ENCODE measurements at places on chromosomes 16 and 17.

- no peak for DNase-seq
These were observed 14.5 kb downstream of the PRSS54 start for GRCh38 chr16:58280146-58280845.

DNA sequence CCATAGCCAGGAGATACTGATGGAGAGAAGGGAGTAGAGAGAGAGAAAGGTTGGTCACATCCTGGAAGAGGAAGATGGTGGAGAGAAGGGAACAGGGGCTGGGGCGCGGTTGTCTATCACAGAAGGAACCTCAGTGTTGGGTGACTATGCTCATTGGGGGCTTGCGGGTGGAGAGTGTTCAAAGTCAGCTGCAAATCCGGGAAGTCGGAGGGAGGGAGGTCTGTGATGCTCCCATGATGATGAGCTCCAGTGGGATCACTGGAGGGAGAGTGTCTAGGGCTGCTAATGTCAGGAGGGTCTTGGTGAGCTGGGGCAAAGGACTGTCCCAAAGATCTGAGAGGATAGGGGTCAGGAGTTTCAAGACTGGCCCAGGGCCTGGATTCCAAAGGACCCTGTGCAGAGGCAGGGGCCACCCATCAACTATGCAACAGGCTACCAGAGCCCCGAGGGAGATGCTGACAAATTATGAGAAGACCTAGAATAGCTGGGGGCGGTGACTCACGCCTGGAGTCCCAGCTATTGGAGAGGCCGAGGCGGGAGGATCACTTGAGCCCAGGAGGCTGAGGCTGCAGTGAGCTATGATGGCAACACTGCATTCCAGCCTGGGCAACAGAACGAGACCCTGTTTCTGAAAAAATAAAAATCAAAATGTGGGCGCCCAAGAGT lies 2.6 kb downstream of the SPDYE4 start:
- DNase-seq = no peak

- no peak for DNase-seq
These were observed 87.0 kb upstream of the MAF start for GRCh38 chr16:79687249-79688130.

GRCh38 chr17:78683408-78683961 lies 98.6 kb downstream of the CYTH1 start:
- no peak for DNase-seq

- no peak for DNase-seq
These were observed 6.5 kb downstream of the MT1X start for GRCh38 chr16:56688762-56689161.

DNA sequence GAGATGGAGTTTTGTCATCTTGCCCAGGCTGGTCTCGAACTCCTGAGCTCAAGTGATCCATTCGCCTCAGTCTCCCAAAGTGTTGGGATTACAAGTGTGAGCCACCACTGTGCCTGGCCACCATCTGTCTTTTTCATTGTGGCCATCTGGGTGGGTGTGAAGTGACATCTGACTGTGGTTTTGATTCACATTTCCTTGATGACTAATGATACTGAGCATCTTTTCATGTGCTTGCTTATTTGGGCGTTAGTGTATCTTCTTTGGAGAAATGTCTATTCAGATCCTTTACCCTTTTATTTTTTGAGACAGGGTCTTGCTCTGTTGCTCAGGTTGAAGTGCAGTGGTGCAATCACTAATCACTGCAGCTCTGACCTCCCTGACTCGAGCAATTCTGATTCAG lies 53.9 kb upstream of the ERN1 start:
- DNase-seq = no peak

DNA sequence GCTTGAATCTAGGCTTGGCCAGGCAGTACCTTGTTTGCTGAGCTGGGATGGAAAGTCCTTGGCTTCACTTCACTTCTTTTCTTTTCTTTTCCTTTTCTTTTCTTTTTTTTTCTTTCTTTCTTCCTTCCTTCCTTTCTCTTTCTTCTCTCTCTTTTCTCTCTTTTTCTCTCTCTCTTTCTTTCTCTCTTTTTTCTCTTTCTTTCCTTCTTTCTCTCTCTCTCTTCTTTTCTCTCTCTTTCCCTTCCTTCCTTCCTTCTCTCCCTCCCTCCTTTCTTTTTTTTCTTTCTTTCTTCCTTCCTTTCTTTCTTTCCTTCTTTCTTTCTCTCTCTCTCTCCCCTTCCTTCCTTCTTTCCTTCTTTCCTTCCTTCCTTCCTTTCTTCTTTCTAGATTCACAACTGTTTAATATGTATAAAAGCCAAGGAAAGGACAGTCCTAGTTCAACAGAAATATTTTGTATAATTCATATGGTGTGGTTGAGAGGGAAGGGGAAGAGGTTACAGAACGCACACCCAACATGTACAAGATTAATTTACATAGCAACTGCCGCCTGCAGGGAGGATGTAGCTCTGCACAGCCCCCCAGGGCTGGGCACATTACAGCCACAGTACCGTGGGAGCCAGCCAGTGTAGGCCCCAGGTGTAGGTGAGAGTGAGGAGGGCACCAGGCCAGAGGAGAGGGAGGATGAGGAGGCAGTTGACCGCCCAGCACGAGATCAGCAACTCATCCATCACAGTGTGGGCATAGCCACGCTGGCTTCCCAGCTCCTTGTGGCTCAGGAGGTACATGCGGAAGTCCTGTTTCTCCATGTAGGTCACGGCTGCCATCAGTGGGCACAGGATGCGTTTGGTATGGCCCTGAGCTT lies 9.7 kb upstream of the ITGB3 start:
- DNase-seq = no peak

DNA sequence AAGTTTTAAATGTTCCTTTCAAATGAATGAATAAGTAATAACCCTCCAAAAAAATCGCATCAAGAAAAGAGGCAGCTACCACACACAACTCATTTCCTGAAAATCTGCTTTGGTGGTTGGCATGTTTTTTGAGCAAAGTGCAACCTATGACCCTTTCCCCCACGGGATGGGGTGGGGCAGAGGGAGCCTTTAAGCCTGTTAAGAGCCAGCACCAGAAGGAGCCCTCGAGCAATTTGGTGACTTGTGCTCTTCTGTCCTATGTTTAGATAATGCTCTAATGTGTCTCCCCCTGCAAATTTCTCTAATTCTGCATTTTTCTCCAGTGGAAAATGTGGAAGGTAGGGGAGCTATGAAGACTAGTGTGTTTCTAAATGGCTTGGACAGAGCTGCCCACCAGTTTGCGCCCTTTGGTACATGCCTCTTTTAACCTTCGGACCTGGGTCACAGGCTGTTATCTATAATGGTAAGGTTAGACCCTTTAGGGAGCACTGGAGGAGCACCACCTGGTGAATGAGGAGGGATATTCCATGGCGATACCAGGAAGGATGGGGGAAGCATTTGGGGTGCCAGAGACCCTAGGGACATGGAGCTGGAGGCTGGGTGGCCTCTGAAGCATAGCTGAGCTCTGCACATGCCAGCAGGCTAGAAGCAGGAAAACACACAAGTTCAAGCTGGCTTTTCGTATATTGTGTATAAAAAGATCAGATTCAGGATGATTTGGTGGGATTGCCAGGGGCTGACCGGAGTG lies 1.6 kb downstream of the PYCARD start:
- no peak for DNase-seq

- DNase-seq = no peak
These were observed 1.8 kb upstream of the PRSS53 start for GRCh38 chr16:31090540-31090939.

DNA sequence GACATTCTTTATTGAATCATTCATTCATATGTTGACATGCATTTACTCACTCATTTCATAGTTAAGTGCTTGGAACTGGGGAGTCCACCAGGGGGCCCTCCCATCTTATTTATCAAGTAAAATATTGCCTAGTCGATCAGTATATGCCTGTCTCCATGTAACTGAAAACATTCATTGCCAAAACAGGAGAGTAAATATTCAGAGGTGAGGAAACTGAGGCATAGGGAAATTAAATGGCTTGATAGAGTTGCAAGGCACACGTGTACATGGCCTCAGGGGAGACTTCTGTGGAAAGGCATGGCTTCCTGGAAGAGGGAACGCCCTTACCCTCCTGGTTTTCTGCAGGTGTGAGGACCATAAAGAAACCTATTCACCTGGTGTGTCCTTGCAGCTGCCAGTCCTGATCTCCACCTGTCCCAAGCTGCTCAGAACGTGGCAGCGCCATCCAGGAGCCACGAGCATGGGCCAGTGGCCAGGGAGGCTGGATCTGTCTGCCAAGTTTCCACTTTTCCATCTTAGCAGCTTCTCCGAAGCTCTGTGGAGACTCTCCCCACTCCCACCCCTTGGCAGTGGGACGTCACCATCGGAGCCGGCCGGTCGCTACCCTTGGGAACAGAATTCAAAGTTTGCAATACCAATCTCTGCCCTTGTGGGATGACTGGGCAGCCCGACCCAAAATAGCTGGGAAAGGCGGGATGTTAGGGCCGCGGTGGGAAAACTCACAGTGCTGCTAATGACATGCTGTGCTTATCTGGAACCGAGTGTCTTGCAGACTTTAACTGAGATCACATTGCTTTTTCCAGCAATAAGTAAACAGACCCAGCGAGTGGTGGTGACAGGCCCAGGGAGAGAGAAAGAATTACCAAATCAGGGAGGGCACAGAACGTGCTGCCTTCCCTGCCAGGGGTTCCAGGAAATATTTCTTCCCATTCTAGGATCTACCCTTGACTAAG lies 4.1 kb upstream of the C1QTNF1 start:
- peak; percentile 47 for DNase-seq

GRCh38 chr17:57342963-57343589 lies 86.8 kb downstream of the MSI2 start:
- DNase-seq = no peak

GRCh38 chr17:9095390-9095789 lies 74.1 kb downstream of the NTN1 start:
- DNase-seq = no peak

- no peak for DNase-seq
These were observed 64.8 kb upstream of the ADAMTS18 start for GRCh38 chr16:77499373-77500285.

DNA sequence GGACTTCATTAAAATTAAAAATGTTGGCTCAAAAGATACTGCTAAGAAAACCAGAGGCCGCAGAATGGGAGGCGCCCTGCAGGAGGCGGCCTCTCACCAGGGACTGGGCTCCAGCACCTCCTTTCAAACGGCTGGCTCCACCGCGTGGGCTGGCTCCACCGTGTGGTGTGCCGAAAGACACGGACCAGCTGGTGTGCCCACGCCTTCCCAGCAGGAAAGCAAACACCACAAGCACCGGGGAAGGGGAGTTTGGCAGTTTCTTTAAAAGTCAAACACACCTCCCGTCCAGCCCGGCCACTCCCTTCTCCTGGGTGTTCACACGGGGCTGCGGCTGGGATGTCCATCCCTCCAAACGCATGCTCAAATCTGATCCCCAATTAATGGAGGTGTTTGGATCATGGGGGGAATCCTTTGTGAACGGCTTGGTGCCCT lies 13.9 kb downstream of the HAGH start:
- DNase-seq = no peak

- no peak for DNase-seq
These were observed 38.4 kb upstream of the CBFA2T3 start for GRCh38 chr16:89015271-89015859.

DNA sequence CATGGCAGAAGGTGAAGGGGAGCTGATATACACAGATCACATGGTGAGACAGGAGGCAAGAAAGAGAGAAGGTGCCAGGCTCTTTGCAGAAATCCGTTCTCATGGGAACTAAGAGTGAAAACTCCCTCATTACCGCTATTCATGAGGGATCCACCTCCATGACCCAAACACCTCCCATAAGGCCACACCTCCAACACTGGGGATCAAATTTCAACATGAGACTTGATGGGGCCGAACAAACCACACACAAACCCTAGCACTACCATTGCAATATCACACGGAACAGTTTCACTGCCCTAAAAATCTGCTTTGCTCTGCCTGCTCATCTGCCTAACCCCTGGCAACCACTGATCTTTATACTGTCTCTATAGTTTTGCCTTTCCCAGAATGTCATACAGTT lies 34.8 kb downstream of the C17orf67 start:
- no peak for DNase-seq

GRCh38 chr17:19567216-19568015 lies 33.8 kb downstream of the SLC47A1 start:
- no peak for DNase-seq

GRCh38 chr17:82294064-82294773 lies 20.7 kb upstream of the CSNK1D start:
- DNase-seq = no peak

- no peak for DNase-seq
These were observed 30.5 kb downstream of the PTRH2 start for GRCh38 chr17:59676716-59677115.

DNA sequence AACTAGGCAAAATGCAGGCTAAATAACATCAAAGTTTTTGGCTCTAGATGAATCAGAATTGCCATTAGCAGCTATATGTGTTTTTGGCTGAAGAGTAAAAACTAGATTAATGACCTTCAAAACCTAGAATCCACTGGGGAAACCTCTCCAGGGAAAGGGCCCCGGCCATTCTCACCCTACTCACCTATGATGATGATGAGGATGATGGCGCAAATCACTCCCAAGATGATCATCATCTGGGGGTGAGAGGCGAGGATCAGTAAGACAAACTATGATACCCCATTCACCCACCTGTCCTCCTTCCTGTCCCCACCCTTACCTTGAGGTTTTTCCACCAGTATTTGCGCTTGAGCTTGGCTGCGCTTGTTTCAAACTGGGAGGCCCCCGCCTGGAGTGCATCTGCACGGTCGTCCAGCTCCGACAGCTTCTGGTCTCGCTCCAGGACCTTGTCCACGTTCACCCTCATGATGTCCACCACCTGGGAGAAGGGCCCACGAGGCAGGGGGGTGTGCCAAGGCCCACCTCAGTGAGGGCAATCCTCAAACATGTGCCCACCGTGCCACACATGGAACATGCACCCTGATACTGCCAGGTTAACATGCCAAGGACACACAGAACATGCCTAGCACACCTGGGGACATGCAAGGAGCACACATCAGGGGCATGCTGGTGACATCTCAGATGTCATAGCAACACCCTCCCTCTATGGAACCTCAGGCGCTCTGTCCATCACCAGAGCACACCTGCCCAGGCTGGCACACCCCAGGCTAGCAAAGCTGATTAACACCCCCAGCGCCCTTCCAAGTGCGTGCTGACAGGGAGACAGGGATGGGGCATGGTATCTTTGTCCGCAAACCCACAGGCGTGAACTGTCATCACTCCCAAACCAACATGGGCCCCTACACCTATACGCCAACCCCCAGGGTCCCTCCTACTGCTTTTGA lies 1.2 kb downstream of the VAMP2 start:
- no peak for DNase-seq

DNA sequence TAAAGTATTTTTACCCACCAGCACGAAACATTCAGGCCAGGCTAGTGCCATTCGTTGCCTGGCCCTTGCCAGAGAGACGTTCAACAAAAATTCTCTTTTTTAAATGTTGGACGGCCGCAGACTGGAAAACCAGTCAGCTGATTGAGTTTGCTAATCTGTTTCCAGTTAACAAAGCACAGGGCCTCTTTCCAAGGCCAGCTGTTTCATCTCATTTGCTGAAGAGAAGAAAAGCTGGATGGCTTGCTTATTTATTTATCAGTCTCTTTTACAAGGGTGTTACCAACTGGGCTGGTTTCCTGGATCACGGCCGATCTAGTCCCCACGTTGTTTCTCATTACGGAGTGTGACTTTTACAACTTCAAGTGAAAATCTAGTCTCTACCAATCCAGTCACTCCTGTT lies 418.7 kb upstream of the DYNLRB2 start:
- DNase-seq = no peak
